Thyroid gland (tissue), 4 donors: ENCODE measurements at places on chromosomes 2 and 18. TPM values are rescaled to one million over a fixed set of nuclear protein-coding genes. Genes with fewer than 3 reads are reported as not detected.
A peak's percentile ranks its signal among the peaks of the same experiment; 100 is the strongest.

ARHGAP15 gene
- 10.8 TPM for total RNA-seq

GRCh38 chr2:222319586-222320435 is 21.0 kb upstream of the PAX3 start:
- H3K27me3 ChIP-seq: no peaks in the 10 kb centered on the region
- H3K36me3 ChIP-seq: no peaks in the 10 kb centered on the region
- H3K4me1 ChIP-seq: peaks cover 4% of the 10 kb centered on the region
- H3K4me3 ChIP-seq: peak overlapping the region; percentile 13

- H3K27ac ChIP-seq: no peak overlapping the region
- H3K27me3 ChIP-seq: no peaks in the 10 kb centered on the region
- DNase-seq: no peak
- peaks cover 2% of the 10 kb centered on the region for H3K4me1 ChIP-seq
Observed at GRCh38 chr18:32612651-32613050, 142.0 kb upstream of the GAREM1 start.

TRIM43B gene
- not detected for total RNA-seq

CFC1 gene
- total RNA-seq: not detected

NEUROD1 gene
- not detected for total RNA-seq

CABYR gene
- total RNA-seq: 4.4 TPM

RUFY4 gene
- total RNA-seq: not detected

GRCh38 chr2:189631849-189632248 is 29.4 kb upstream of the ASNSD1 start:
- no peaks in the 10 kb centered on the region for H3K27me3 ChIP-seq
- DNase-seq: no peak
- no peak overlapping the region for H3K27ac ChIP-seq
